ENCODE measurements at places on chromosomes 4 and X. TPM values are rescaled to one million over a fixed set of nuclear protein-coding genes. Genes with fewer than 3 reads are reported as not detected.
A peak's percentile ranks its signal among the peaks of the same experiment; 100 is the strongest.

DNA sequence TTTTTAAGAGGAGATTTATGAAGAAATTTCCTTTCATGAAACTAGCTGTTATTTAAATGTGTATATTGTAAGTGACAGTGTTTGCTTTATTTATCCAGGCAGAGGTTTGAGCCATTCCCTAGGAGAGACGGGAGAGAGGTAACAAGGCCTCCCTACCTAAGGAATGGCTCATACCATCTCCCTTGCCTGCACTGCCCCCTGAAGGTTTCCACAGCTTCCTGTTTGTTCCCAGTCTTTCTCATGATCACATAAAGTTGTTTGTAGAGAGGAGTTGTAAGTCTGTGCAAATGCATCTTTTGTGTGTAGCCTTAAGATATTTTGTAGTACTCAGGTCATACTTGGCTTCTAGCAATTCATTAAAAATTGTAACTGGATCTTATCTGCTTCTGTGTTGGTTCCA, 1504.5 kb upstream of the PCDH10 start:
- DNase-seq, result peak; percentile 22

DNA sequence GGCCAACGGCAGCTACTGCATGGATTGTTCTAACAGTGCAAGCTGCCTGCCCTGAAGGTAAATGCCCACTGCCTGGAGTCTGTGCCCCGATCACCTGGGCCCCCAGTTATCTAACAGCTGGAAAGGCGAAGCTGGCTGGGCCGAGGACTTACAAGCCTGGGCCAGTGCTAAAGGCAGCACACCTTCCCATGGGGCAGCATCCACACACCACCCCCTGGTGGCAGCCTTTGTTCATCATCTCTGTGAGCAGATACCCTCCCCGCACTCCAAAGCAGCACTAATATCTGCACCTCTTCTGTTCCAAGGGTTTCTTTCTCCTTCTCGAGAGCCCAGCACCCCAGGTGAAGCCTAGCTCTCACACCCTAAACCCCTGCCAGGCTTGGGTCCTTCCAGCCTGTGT, 7.6 kb downstream of the SLC2A9 start:
- DNase-seq, result peak; percentile 33

DNA sequence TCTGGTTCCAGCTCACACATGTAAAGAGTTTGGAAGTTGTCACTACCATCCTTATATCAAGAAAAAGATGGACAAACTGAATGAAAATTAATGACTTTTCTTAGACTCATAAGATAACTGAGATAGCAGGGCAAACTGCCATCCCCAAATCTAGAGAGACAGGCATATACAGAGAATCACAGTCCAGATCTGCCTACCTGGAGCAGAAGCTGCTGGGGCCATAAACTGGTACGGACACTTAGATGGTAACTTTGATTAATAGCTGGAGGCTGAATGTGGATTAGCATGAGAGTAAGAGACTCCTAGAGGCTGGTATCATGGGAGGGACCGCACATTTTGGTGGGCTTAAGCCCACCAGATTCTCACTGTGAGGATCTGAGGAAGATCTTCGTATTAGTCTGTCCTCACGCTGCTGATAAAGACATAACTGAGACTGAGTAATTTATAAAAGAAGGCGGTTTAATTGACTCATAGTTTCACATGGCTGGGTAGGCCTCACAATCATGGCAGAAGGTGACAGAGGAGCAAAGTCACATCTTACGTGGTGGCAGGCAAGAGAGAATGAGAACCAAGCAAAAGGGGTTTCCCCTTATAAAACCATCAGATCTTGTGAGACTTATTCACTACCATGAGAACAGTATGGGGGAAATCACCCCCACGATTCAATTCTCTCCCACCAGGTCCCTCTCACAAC, 10.8 kb upstream of the POLA1 start:
- DNase-seq, result no peak

- no peak for DNase-seq
Measured at GRCh38 chr4:49709775-49710174, 723.7 kb downstream of the CWH43 start.

DNA sequence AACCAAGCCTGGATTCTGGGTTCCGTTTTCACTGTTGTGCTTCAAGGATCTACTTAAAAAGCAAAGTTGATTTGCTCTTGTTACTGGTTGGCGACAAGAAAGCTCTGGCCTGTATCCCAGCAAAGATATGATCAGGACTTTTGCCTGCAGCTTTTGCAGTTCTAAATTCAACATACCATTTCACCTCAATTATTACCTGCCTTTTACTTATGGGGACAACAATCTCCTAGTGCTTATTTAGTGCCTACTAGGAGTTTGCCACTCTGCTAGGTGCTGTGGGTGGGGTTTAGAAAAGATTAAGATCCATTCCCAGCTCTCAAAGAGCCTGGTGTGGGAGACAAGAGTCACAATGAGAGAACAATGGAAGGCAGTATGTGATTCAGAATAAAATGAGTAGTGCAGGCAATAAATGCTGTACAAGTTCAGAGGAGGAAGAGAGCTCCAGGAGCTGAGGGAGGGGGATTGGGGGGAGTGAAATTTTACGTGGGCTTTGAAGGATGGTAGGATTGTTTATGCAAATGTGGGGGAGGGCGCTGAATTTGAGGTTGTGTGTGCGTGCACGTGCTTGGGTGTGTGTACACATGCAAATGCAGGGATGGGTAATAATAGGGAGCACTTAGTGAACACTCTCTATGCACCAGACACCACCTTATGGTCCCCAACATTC, 5.0 kb upstream of the TMEM164 start:
- DNase-seq, result peak; percentile 10

GRCh38 chrX:13430136-13430827, 110.4 kb upstream of the ATXN3L start:
- no peak for DNase-seq

- no peak for DNase-seq
Measured at GRCh38 chr4:136009258-136009832, 1522.9 kb downstream of the PCDH18 start.

- no peak for DNase-seq
Measured at GRCh38 chr4:143586080-143586479, 72.6 kb downstream of the SMARCA5 start.

DNA sequence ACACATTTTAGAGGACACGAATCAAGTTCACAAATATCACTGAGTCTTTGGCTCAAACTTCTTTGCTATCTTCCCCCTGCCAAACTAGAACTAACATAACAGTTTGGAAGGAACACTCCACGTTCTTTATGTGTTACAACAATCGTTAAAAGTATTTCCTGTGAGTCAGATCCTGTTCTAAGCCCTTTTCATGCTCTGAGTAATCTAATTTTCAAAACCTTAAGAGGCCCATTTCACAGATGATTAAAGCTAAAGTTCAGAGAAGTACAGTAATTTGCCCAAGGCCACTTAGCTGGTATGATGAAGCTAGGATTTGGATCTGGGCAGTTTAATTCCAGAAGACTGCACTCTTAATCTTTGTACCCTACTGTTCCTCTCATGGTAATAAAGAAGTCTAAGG, 854.4 kb upstream of the INTU start:
- DNase-seq, result peak; percentile 76

DNA sequence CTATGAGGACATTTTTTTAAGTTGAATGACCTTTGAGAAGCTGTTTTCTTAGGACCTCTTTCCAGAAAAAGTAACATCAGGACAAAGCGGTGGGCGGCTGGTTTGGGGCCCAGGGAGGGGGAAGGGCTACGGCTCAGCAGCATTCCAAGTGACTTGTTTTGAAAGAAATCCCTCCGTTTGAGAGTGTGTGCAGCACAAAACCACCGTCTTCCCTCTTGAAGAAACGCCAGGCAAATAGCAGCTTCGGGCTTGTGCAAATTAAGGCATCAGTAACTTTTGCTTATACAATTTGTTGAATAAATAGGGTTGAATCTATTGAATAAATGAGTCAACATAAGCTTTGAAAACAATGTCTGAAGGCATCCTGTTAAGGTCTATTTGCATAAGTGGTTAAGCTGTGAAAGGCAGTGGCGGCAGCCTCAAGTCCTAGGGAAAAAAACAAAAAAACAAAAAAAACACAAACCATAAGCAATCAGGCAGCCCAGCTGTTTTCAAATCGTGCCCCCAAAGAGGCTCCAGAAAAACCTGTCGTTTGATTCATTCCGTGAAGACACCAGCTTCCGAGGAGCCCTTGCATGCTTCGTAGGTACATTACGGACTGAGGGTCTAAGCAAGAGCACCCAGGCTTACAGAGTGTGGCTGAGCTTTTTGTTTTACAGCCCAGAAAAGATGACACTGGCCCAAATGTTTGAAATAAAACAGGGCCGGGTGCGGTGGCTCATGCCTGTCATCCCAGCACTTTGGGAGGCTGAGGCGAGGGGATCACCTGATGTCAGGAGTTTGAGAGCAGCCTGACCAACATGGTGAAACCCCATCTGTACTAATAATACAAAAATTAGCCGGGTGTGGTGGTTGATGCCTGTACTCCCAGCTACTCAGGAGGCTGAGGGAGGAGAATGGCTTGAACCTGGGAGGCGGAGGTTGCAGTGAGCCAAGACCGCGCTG, 103.7 kb downstream of the CRLF2 start:
- no peak for DNase-seq

GRCh38 chr4:67892253-67892652, 8.5 kb upstream of the TMPRSS11D start:
- DNase-seq, result no peak

DNA sequence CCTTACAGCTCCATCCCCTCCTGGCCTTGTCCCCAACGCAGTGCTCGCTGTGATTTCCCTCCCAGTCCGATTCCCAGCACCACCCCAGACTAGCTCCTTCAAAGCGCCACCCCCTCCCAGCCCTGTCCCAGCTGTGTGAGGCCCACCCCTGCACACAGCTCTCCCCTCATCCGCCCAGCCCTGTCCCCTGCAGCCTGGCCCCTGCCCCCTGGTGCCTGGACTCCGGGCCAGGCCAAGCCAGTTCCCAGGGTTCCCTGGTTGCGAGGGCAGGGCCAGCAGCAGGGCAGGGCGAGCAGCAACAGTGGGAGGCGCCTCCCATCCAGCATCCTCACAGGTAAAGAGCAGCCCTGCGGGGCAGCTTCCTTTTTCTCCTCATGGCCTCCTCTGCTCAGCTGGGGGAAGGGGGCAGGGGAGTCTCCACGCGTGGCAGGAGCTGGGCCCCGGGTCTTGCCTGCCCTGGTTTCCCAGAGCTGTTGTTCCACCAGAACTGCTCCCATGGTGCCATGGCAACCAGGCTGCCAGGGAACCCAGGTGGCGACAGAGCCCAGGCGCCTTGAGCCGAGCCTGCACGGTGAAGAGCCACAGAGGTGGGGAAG, 24.8 kb downstream of the IQSEC2 start:
- DNase-seq, result no peak

DNA sequence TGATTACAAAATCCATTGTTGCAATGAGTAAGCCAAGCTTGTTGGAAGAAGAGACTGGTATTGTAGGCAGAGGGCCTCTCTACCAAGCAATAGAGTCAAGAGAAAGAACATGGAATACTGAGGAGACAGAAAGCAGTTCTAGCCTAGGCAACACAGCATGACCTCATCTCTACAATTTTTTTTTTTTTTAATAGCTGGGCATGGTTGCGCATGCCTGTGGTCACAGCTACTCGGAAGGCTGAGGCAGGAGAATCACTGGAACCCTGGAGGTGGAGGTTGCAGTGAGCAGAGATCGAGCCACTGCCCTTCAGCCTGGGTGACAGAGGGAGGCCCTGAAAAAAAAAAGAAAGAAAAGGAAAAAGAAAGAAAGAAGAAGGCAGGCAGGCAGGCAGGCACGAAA, 11.7 kb upstream of the ZBTB33 start:
- DNase-seq, result peak; percentile 22

The FAM9C gene
- total RNA-seq, result not detected

The IL3RA gene
- not detected for total RNA-seq

The HMX1 gene
- not detected for total RNA-seq
